Activated T-helper 9 cell treated with anti-CD3 and anti-CD28 coated beads, Interleukin-2, amount 50 U/mL, for 16 hours (primary cell): ENCODE measurements at places on chromosomes 1 and 21.

GRCh38 chr1:40435471-40435870, 14.8 kb upstream of the ZFP69B start:
- DNase-seq = no peak

GRCh38 chr1:36142121-36142520, 7.2 kb downstream of the TRAPPC3 start:
- DNase-seq = no peak

- no peak for DNase-seq
Measured at GRCh38 chr1:96746440-96747420, 25.1 kb downstream of the PTBP2 start.

GRCh38 chr1:247500865-247501264, 35.4 kb downstream of the OR2C3 start:
- DNase-seq = no peak

DNA sequence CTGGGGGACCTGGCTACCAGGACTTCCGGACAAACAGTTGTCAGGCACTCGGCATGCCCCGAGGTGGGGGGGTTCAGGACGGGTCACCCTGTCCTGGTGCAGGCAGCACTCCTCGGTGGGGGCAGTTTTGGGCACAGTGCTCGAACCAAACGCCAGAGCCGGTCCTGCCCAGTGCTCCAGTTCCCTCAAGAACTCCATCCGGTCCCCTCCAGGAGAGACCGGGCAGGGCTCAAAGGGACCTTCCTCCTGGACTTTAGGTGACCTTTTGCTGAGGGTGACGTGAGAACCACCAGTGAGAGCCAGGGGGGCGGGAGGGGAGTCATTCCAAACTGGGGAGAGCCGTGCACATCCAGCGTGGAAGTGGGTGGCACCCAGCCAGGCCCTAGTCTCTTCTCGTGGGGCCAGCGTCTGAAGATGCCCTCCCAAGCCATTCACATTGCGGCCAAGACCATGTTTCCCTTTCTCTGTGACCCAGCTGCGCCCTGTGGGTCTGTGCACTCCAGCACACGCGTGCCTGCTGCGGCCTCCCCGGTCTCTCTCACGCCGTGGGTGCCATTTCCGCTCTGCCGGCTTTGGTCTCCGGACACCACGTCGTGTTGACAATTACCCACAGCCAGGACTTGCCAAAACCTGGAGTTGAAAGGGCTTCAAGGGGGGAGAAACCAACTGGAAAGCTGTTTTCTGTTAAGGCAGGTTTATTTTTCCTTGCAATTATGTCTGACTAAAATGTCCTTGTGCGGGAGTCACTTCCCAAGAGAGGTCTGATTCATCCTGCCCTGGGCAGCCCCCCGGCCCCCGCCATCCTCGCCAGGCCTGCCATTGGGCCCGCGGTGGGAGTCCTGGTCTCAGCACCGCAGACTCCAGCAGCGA, 178.8 kb upstream of the ARHGEF16 start:
- DNase-seq = no peak

- DNase-seq = no peak
Measured at GRCh38 chr1:87684194-87684593, 355.5 kb downstream of the LMO4 start.

DNA sequence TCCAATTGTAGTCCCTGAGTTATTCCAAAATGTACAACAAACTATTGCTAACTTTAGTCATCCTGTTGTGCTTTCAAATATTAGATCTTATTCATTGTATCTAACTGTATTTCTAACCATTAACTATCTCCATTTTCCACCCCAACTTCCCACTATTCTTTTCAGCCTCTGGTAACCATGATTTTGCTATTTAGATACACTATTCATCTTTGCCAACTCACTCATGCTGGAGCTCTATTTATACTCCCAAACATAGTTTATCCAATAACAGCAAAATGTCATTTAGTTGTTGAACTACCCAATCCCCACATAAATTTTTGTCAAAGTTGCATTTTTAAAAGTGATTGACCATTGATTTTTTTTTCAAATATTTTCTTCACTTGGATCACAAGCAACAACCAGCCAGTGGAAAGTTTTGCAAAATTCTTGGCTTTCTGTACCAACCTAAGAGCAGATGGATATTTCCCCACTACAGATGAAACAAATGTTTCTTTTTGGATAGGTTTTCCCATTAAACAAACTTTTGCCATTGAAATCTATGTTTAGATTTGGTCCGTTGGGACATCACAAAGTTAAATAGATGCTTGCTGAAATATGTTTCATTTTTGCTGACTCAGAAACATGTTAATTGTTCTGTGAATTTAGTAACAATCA, 866.0 kb downstream of the LTN1 start:
- DNase-seq = no peak

DNA sequence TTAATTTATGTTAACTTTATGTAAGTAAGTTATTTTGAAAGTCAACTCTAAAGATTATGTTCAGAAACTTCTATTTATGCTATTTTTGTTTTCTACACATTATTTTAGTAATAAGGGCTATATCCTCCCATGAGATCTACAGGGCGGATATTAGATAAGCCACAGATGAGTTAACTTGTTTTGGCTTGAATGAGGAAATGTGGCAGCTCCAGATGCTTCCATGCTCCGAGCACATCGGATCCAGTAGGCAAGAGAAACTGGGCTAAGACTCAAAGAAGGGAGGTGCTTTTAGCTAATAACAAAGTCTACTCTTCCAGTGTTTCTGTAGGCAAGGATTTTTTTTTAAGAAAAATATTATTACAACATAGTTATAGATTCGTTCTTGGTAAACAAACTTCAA, 20.0 kb upstream of the LAMC1 start:
- DNase-seq = no peak

GRCh38 chr1:117167402-117167801, 43.3 kb downstream of the VTCN1 start:
- DNase-seq = no peak

GRCh38 chr21:36579898-36580297, 100.0 kb upstream of the CLDN14 start:
- no peak for DNase-seq

GRCh38 chr1:196651637-196652215, at the start of gene CFH:
TSS of gene CFH (plus strand) at chr1:196652043. CDS start at chr1:196652118, 75 bp downstream.
- no peak for DNase-seq

GRCh38 chr21:23936991-23937390, 1670.3 kb downstream of the MRPL39 start:
- DNase-seq = no peak

DNA sequence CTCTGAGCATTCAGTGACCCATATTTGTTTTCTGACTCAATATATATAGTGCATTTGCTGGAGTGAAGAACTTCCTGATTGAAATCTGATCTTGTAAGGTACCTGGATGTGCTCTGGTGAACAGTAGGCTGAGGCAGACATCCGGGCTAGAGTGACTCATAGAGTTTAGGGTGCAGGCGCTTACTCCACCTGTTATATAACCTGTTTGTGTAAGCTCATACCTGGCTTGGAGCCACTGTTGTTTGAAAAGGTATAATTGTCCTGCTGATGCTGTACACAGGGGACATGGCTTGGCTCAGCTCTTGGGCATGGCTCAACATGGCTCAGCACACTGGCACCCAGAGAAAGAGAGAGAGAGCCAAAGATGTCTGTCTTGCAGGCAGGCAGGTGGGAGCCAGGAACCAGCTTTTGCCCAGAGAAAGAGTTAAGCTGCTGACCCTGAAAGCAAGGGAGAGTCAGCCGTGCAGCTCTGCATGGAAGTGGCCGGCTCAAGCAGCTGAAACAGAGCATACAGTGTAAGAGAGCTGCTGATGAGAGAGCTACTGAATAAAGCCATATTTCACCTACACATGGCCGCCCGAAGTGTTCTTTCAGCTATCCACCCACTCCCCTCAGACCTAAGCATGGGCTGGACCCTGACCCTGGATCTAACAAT, 43.2 kb downstream of the GJA5 start:
- DNase-seq = no peak

GRCh38 chr1:232985882-232986526, 35.6 kb downstream of the NTPCR start:
- DNase-seq = no peak

DNA sequence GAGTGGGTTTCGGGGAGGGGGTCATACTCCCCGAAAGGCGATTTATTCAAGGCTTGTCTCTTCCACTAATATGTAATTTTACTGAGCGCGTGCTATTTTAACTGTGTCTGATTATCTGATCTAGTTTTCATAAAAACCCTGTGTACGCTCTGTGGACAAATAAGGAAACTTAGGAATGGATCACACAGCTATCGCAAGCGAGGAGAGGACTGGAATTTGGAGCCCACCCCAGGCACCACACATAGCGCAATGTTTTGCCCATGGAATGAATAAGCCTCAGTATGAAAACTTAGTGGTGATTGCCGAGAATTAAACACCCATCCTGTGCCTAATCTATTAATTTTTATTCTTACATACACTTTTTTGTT, 9.8 kb upstream of the RAB42 start:
- no peak for DNase-seq

GRCh38 chr1:207047505-207047904, 3.5 kb downstream of the YOD1 start:
- no peak for DNase-seq

DNA sequence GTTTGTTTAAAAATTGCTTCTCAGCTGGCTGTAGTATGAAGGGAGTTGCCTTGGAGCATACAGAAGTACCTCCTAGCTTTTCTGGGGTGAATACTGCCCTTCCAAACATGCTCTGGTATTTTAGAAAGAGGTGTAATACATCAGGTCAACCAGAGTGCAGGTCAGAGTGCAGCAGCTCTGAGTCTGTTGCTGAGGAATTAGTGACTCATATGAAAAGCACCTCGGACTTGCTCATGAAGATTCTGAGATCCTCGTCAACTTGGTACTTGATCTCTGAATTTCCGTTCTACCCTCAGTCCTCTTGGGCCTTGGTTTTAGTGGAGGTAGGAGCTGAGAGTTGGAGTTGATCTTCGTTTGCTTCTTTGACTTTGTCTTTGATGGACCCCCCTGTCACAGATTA, 67.3 kb downstream of the NOS1AP start:
- no peak for DNase-seq

- DNase-seq = no peak
Measured at GRCh38 chr1:217907504-217907903, 276.4 kb downstream of the SPATA17 start.

DNA sequence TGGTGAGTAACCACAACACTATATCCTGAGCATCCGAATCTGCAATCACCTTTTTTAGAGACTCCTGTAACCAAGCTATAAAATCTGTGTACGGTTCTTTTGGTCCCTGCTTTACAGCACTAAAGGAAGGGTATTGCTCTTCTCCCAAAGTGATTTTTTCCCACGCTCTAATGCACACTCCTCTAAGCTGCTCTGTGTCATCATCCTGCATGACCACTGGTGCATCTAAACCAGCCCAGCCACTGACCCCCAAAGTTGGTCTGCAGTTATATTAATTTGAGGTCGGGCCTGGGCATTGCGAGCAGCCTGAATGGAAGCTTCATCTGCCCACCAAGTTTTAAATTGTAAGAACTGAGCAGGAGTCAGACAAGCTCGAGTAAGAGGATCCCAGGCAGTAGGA, 480.0 kb downstream of the PTPRU start:
- DNase-seq = no peak

DNA sequence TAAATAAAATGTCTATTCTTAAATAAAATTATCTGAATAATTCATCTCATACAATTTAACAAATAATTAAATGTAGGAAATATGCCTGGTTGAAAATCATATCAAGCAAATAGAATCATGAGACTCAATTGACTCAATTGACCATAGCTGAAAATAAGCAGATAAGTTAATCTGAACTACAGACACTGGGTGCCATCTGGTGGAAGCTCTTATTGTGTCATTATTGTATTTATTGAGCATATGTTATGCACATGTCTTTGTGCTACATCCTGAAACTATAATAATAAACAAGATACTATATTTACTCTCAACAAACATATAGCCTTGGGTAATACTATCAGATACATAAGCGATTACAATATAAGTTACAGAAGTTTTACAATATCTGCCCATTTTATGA, 41.0 kb downstream of the BRINP3 start:
- no peak for DNase-seq

DNA sequence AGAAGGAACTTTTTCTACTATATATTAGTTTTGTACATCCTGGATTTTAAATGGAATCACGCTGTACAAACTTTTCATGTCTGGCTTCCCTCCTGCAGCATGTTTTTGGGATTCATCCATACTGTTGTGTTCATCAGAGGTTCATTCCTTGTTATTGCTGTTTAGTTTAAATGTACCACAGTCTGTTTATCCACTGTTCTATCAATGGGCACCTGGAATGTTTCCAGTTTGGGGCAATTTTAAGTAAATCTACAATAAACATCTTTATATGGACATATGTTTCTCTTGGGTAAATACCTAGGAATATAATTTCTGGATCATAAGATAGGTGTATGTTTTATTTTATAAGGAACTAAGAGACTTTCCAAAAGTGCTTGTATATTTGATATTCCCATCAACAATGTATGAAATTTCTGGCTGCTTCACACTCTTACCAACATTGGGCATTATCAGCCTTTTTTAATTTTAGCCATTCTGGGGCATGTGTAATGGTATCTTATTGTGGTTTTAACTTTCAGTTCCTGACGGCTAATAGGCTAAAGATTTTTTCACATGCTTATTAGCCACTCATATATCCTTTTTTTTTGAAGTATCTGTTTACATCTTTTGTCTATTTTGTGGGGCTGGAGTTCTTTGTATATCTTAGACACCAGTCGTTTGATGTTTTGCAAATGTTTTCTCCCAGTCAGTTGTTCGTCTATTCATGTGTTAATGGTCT, 48.8 kb downstream of the RPS6KC1 start:
- no peak for DNase-seq

GRCh38 chr1:153113416-153113815, at the start of gene SPRR2F:
TSS of gene SPRR2F (minus strand) at chr1:153113516. CDS start at chr1:153112733, 783 bp downstream.
- no peak for DNase-seq

GRCh38 chr1:110936567-110936966, 27.2 kb downstream of the LRIF1 start:
- DNase-seq = no peak

DNA sequence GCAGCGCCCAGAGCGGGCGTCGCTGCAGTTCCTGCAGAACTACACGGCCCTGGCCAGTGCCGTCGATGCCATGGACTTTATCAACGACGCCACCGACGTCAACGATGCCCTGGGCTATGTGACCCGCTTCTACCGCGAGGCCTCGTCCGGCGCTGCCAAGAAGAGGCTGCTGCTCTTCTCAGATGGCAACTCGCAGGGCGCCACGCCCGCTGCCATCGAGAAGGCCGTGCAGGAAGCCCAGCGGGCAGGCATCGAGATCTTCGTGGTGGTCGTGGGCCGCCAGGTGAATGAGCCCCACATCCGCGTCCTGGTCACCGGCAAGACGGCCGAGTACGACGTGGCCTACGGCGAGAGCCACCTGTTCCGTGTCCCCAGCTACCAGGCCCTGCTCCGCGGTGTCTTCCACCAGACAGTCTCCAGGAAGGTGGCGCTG, 22.0 kb downstream of the COL6A1 start:
- DNase-seq = no peak

GRCh38 chr21:37796011-37796410, 120.2 kb downstream of the KCNJ6 start:
- no peak for DNase-seq

GRCh38 chr1:34500451-34500850, 254.4 kb upstream of the GJB5 start:
- no peak for DNase-seq

GRCh38 chr1:218112862-218113261, 172.2 kb upstream of the RRP15 start:
- no peak for DNase-seq

GRCh38 chr1:247373721-247374141, 42.1 kb upstream of the ZNF496 start:
- peak; percentile 25 for DNase-seq

- DNase-seq = no peak
Measured at GRCh38 chr1:232144696-232145230, 485.2 kb downstream of the SIPA1L2 start.
